ENCODE measurements at places on chromosomes 6 and 20.

DNA sequence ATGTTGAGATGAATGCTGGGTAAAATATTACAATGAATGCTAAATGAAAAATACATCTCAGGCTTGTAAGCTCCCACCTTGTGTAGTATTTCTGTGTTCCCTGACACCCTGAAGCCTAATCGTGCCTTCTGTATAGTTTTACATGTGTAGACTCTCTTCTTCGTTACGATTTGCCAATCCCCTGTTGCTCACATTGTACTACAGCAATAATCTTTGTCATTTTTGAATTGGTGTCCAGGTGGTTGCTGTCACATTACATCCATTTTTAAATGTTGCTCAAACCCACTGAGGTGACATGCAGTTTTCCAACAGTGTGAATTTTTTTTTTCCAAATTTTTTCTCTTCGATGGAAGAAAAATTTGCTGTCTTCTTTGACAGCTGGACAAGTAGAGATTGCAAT lies 300.0 kb upstream of the FLRT3 start:
- no peak for DNase-seq

DNA sequence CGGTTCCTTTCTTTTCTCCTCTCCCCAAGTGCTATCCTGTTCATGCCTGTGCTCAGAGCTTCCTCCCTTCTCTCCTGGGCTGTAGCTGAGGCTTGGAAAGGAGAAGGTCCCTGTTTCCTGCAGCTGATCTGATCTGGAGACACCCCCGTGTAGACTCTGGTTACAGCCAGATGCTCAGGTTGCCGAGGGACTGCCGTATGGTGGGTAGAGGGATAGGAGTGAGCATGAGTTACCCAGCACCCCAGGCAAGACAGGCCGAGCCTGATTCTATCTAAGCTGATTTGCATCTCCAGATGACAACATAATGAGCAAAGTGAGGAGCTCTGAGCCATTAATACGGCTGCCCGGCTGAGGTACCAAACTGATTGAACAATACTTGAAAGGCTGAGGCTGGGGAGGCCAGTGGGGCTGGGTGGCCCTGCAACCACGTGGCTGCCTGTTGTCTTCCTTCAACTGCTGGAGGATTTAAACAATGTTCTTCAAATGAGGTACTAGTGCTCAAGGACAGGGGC lies 91.8 kb downstream of the ASXL1 start:
- peak; percentile 20 for DNase-seq

DNA sequence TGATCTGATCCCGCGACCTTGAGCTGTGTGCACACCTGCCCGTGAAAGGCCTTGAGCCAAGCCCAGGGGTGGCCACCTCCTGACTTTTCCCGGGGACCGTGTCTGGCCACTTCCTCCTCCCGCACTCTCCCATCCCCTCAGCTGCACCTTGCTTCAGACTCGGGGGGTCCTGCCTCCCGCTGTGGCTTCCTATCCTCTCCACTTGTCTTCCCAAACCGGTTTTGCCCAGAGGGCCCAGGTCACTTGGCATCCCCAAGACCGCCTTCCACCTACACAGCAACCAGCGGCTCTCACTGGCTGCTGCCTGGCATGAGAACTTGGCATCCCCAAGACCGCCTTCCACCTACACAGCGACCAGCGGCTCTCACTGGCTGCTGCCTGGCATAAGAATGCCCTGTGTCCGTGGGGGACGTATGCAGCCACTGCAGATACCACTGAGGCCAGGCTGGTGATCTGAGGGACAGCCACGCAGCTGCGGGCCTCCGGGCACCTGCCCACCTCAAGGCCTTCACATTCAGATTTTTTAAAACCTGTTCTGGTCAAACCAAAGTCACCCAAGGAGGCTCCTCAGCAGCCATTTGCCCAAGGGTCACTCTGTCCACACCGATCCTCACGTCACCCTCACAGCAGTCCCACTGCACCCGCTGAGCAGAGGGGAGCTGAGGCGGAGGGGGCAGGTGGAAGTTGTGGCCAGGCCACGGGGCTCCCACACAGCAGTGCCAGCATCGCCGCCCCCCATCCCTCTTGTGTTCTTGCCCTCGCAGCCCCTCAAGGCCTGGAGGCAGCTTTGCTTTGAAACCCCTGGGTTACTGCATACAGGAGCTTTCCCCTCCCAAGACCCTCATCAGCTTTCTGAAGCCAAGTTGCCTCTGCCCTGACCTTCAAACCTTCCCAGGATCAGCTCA lies 245.5 kb downstream of the TAF4 start:
- DNase-seq: no peak

- no peak for DNase-seq
Measured at GRCh38 chr6:119161438-119161837, 83.0 kb upstream of the FAM184A start.

- no peak for DNase-seq
Measured at GRCh38 chr6:12585497-12585958, 131.0 kb upstream of the PHACTR1 start.

DNA sequence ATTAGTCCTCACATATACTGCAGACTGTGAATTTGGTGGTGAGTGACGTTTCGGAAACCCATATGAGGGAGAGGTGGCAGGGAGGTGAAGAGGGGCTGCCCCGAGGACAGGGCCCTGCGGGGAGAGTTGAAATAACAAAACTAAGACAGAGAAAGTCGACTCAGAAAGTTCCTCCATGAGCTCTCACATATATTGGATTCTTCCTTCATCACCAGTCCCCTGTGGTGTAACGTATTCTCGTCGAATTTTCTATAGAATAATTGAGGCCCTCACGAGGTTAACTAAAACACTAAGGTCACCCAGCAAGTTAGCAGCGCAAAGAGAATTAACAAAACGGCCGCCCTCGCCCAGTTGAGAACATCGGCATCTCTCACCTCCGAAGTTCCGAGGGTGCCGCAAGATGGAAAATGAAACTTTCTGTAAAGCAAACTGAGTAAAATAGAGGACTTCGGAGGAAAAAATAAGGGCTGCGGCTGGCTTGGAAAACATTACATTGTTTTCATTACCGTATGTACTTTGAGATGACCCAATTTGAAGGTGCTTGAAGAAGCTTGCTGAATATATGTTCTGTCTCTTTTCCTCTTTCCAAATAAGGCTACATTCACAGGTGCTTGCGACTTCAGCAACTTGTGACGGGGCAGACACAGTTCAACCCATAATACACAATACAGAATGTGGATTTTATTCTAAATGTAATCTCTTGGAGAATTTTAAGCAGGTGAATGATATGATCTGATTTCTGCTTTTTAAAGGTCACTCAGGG lies 490.9 kb upstream of the JARID2 start:
- no peak for DNase-seq

- no peak for DNase-seq
Measured at GRCh38 chr20:41183831-41184230, 46.5 kb downstream of the PLCG1 start.

DNA sequence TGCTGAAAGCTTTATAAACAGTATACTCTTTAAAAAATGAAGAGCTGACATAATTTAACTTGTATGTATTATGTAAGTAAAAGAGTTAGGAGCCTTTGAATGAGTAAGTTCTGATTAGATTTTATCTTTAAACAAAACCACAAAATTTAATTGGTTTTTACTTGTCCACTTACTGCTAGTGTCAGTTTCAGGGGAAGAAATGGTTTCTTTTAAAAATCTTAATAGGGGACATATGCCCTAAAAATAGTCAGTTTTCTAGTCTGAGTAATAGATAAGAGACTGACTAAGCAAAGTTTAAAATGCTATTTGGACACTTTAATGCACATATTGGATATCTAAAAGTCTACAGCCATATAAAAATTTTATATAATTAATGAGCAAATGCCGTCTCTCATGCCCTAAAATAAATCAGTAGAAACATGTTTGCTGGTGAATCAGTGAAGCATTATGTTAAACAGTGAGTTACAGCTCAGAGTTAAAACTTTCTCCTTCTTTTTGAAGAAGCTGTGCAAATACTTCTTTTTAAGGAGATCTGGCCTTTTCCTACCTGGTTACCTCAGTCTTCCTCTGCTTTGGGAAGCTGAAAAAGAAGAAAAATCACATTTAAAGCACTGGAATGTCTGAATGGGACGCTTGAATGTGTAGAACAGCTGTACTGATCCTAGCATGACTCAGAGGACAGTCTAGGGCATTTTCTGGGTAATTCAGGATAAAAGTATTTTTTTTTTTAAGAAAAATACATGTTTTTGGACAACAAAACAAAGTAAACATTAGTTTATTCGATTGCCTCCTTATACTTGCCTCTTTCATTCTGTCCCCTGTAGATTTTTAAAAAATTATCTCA lies 55.3 kb downstream of the CDH26 start:
- DNase-seq: no peak

- peak; percentile 97 for DNase-seq
Measured at GRCh38 chr6:134640975-134641429, 308.9 kb downstream of the ALDH8A1 start.

DNA sequence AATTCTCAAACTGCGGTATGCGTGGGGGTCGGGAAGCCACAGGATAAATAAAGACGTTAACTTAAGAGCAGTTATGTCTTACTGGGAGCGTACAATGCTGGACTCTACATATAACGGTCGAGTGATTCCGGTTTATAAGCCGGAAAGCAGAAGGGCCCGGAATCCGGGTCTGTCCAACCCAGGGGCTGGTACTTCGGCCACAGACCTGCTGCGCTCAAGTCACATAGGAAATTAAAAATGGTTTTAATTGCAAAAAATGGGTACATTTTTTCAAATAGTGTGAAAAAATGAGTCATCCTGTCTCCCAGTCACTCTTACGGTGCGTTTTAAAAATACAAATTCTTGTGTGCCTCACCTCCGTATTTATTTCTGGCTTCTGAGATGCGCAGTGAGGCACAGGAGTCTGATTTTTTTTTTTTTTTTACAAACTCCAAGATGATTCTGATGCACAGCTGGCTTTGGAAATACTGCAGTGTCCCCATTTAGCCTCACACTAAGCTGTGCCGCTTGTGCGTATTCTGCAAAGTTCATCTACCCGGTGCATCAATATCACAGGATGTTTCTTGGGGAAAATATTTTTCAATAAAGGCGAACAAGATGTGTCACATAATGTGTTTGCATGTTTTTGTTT lies 1.0 kb downstream of the PCIF1 start:
- DNase-seq: no peak

DNA sequence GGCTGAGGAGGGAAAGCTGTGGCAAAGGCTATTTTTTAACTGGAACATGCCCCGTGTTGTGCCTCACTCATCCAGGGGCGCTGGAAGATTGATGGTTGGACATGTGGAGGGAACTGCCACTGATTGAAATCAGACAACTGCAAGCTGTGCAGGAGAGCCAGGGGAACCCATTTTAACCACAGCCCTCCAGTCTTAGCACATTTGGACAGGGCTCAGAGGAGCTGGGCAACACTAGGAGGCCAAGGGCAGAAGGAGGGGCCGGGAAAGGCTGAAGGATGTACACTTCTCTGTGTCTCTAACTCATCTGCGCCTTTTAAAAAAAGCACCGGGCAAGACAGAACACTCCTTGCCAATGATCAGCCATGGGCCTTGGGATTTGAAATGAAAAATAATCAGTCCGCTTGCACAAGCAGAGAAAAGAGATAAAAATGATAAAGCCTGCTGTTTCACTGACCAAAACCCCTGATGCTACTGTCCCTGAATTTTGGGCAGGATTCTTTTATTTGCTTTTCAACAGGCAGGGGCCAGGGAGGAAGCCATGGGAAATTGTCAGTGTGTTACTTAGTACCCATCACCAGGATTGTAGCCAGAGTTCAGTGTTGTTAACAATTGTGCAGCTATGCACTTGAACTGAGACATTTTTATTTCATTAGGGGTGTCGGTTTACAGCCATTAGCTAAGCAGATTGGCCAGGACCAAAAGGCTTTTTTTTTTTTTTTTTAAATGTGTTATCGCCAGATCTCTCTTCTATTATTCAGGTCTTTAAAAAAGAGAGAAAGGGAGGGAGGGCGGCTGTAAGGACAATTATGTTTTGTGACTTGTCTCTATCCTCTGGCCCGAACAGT lies 109.3 kb upstream of the EYA4 start:
- no peak for DNase-seq

DNA sequence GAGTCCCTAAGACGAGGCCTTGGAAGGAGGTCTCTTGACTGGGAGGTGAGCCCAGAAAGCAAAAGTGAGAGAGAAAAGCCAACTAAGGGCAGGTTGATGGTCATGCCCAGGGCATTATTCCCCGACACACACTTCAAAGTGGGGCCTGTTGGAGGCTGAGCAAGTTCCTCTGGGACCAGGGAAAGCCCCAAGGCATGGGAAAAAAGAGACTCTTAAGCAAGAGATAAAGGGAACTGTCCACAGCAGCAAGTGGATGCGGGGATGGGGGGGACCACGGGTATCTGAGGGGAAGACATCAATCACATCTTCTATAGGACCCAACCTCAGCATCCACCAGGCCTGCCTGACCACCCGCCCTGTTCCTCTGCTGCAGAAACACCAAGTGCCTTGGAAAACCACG lies 119.9 kb upstream of the MAFB start:
- DNase-seq: peak; percentile 37

All from suppressor macrophage treated with lipopolysaccharide for 1 hour (primary cell).